ENCODE measurements at places on chromosomes 2 and 18.

DNA sequence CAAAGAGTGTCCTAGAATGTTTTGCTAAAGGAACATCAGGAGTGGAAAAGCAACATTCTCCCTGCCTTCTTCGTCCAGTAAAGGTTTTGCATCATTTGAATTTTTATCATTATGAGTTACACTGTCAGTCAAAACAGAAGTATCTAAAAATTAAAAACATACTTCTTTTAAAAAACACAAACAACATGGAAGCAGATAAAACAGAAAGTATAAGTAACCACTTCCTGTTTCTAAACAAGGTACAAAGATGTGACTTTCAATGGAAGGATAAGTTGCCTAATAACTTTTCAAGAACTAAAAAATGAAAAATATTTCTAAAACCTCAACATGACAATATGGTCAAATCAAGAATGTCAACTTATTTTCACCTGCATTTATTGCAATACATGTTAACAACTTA is 158.2 kb downstream of the STK39 start:
- no peak for DNase-seq

DNA sequence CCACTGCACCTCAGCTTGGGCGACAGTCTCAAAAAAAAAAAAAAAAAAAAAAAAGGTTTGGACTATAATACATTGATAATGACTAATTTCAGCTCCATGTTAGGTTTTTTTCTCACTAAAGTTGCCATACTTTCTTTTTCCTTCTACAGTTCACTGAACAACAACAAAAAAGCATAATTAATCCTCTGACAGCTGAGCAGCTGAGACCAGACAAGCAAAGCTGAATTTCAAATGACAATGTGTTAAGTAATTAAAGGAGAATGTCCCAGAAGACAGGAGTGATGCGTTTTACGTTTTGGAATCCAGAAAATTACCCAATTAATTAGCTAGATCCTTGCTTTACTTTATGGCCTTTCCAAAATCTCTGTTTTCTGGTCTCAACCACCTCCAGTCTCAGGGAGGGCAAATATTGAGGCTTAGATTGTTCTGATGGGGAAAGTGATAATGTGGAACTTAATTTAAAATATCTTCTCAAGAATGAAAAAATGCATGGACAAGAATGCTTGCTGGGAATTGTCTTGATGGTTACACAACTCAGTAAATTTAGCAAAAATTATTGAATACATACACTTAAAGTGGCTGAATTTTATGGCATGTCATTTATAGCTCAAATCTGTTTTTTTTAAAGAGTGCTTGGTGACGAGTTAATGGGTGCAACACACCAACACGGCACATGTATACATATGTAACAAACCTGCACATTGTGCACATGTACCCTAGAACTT is 17.4 kb upstream of the RMDN2 start:
- no peak for DNase-seq

DNA sequence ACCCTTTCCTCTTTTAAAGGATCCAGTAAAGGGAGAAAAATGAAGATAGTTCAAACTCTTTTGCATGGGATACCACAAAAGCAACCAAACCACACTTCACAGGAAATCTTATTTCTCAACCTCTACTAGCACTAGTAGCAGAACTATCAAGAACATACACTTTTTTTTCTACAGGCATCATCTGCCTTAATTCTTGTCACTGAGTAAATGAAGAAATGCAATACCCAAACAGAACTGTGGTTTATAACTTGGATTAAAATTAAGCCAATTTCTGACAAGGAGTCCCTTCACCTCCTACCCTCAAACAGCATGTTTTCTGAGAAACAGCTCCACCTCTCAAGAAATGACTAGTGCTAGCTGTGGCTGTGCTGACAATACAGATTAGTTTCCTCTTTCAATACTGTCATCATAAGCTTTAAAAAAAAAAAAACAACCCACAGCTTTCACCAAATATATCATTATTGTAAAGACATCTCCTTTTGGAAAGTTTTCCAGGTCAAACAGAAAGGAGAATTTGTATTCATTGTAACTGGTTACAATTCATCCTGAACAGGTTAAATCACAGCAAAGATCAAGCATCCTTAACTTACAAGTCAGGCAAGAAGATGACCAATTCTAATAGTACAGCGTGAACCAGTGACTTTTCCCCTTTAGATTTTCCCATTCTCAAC is 44.4 kb downstream of the PTPN2 start:
- DNase-seq: no peak

DNA sequence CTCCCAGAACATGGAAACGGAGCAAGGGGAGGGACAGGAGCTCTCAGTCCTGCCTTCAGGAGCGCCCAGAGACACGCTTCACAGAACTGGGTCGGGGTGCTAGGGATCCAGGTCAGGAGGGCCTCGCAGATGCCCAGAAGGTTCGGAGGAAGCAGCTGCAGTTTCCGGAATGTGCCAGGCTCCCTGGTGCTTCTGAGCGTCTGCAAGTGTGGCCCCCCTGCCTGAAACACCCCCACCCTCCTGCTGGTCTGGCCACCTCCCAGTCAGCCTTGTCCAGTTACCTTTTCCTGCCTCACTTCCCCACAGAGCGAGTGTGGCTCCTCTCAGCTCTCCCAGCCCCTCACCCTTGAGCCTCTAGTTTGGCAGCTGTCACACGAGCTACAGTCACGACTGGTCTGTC is 88.3 kb upstream of the TAF1B start:
- no peak for DNase-seq

- no peak for DNase-seq
Measured at GRCh38 chr2:159961037-159961436, 101.4 kb downstream of the PLA2R1 start.

DNA sequence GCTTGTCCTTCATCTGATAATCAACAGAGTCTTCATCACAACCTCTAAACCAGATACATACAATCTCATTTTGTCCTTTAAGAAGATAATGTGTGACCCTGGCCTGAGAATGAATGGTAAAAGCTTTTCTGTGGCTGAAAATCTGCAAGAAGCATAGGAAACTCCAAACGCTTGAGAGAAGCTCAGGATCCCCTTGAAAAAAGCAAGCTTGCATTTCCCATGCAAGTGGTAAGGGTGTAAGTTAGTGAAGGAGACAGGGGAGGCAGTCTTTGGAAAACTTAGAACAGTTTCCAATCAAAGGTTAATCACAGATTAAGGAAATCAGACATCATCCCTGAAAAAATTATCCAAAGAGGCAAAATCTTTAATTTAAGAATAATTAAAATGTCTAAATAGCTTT is 413.6 kb upstream of the SALL3 start:
- no peak for DNase-seq

DNA sequence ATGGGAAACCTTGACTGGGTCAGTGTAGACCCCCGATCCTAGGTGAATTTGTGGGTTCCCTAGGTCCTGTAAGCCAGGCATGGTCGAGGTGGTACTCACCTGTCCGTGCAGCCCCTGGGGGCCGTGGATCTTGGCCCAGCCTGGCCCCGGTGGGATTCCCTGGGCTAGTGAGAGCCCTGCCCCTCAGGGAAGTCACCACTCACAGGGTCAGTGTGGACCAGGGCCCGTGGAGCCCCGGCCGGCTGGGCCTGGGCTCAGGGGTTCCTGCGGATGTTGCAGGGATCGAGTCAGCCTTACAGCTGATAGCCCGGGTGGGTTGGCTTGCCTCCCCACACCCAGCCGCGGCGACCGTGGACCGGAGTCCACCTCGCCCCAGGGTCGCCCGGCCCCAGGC is 528 bp downstream of the ATG9A start:
- no peak for DNase-seq

GRCh38 chr2:217789736-217790181 is 213.0 kb downstream of the TNS1 start:
- DNase-seq: no peak

DNA sequence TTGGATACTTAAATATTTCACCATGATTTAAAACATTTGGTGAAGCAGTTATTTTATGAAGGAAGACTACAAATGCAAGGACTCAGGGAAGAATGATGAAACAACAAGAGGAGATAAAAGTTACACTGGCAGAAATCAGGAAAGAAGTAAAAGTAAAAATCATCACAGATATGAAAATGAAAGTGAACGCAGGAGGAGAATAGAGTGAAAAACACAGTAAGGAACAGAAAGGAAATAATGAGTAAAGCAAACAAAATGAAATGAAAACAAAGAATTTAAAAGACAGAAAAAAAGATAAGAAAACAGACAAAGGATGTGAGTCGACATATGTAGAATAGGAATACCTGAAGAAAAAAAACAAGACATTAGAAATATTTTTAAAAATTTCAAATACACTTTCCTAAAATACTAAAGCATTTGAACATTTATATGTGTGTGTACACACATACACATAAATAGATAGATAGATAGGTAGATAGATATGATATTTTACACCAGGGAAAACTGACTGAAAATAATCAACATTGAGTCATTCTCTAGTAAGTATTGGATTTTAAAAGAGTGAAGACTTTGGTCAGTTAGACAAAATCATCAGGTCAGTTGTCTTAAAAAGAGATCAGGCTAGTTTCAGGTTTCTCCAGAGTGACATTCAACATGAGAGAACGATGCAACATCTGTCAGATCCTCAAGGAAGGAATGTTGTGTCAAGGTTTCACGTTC is 12.1 kb upstream of the KDSR start:
- DNase-seq: no peak

GRCh38 chr18:26535630-26536029 is 12.7 kb downstream of the KCTD1 start:
- DNase-seq: no peak

DNA sequence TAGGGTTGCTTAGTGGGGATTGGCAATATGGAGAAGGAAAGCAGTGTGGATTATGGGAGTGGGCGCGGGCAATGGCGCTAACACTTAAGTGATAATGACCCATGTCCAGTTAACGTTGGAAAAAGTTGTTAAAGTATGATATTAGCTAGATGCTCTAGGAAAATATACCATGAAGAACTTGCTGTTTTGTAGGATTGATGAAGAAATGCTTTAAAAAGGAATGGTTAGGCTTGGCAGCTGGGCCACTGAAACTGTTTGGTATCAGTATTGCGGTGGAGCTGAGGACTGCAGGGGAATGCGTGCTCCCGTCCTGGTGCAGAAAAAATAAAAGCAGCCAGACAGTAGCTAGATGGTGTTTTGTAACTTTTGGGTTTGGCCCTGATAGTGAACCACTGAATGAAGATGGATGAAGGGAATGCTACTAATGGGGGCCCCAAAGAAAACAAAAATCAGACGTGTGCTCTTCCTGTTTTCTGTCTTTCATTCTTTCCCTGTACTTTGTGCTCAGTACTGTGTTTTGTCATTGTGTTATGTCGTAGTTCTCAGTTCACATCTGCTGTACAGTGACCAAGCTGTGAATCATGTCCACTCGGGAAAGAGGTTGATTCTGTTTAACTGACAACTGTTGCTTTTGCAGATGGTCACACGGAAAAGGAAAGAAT is 999 bp downstream of the INSIG2 start:
- peak; percentile 28 for DNase-seq

GRCh38 chr2:190099890-190100697 is 37.6 kb upstream of the MSTN start:
- no peak for DNase-seq

GRCh38 chr2:41943159-41943558 is 104.7 kb upstream of the PKDCC start:
- no peak for DNase-seq

GRCh38 chr2:109447251-109447661 is 166.5 kb downstream of the SEPTIN10 start:
- DNase-seq: no peak

GRCh38 chr18:51757255-51757924 is 559.9 kb upstream of the MEX3C start:
- no peak for DNase-seq

DNA sequence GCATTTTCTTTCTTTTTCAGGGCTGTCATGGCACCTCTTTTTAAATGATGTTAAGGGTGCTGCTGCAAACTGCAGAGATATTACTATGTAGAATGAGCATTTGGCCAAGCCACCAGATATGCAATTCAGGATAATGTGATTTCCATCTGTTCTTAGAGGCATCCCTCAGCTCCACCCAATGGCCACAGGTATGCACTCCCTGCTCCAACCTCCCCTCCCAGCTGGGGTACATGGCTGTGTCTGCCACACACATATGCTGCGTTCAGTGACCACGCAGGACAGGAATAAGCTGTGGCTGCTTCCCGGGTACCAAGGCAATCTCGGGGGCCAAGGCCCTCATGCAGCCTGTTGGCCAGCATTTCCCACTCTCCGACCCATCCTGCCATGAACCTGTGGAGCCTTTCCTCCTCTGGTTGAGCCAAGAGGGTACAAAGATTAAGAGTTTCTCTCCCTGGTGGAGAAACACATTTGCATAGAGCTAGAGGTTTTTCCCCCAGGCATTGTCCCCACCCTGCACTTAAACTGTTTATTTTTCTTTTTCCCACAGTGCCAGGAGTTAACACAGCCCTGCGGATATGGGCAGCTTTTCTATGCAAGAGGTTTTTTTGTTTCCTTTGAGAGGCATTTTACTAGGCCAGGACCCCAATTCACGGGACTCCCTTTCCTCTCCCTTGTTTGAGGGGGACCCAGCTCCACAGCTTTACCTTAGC is 147.0 kb downstream of the GCA start:
- DNase-seq: no peak

- no peak for DNase-seq
Measured at GRCh38 chr2:185456517-185456916, 282.1 kb upstream of the FSIP2 start.

DNA sequence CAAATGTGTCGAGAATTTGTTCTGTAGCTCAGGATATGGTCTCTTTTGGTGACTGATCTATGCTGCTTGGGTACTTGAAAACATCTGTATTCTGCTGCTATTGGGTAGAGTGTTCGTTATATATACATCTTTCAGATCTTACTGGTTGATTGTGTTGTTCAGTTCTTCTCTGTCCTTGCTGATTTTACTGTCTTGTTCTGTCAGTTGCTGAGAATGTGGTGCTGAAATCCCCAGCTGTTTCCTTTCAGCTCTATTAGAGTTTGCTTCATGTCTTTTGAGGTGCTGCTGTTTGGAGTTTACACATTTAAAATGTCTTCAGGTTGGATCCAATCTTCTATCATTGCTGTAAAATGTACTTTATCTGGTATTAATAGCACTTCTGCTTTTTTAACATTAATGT is 12.9 kb downstream of the BCL2L11 start:
- DNase-seq: no peak

DNA sequence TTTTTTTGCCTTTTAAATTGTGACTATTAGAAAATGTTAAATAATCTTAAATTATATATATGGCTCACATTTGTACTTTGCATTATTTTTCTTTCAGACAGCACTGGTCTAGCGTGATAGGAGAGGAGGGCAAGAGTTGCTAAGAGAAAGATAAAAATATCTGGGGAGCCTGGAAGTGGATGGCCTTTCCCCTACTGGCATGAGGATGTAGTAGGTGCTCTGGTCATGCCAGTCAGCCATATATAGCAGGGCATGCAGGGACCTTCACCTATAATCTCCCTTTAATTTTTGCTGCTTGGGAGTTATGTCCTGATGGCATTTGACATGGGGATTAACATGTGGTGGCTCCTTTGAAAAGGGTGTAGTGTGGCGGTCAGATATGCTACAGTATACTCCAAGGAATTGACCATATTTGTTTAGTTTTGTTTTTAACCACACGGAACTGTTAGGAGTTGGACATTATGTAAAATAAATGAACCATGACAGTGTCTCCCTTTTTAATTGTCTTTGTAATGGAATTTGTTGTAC is 144.7 kb downstream of the BABAM2 start:
- no peak for DNase-seq

GRCh38 chr2:125324273-125324672 is 1299.2 kb downstream of the CNTNAP5 start:
- no peak for DNase-seq

GRCh38 chr2:38440655-38441054 is 63.6 kb upstream of the ATL2 start:
- DNase-seq: peak; percentile 37
